Suppressor macrophage treated with lipopolysaccharide for 1 hour (primary cell): ENCODE measurements at places on chromosomes 16 and 17.

DNA sequence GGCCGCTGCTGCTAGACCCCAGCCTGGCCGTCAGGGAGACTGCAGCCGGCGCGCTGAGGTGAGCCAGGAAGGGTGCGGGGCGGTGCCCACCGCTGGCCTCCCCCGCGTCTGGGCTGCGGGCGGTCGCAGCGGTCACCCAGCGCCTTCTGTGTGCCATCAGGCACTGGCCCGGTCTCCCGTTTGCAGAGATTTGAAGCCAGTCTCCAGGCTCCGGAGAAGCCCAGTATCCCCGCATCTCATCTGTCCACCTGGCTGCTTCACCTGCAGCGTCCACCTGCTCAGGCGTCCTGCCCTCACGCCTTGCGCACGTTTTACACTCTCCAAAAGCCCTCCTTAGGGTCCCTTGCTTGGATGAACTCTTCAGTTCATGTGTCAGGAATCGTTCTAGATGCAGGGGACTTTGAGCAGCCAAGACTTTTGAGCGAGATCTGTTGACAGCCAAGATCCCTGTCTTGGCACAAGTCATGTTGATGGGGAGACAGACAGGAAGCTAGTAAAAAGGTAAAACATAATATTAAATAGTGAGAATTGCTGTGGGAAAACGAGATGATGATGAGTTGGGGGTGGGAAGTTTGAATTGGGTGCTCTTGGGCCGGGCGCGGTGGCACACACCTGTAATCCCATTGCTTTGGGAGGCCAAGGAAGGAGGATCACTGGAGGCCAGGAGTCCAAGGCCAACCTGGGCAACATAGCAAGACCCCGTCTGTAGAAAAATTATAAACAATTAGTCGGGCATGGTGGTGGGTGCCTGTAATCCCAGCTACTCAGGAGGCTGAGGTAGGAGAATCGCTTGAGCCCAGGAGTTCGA, 916 bp downstream of the HEATR3 start:
- DNase-seq, result no peak

- no peak for DNase-seq
Observed at GRCh38 chr17:43437756-43438155, 39.0 kb downstream of the ARL4D start.

GRCh38 chr16:70738083-70738977, 52.5 kb upstream of the MTSS2 start:
- DNase-seq, result peak; percentile 41

DNA sequence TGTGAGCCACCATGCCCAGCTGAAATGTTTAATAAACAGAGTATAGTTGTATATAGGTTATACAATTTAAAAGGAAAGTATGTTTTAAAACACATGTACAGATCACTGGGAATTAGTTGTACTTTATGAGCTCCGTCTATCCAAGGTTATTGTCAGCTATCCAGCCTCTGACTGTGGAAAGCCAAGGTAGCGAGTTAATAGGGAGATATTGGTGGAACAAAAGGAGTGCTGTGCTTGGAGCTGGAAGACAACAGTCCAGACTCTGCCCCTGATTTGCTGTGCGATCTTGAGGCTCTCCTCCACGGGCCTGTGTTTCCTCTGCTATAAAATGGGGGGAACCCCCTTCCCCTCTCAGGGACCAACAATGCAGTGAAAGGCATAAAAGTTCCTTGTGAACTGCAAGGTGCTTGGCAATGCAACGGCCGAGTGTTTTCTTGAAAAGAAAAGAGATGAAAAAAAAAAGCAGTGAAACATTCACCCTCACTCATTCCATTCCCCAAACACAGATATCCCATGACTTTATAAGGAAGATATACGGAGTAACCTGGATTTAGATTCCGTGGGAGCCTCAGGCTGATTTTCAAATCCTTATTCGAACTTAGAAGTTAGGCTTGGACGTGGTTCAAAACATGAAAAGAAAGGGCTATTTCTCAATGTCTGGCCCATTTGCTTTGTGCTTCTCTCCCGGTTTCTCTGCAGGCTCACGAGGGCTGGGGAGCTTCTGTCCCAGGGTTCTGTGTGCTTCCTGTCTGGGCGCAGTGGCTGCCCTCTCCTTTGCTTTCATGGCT, 34.1 kb downstream of the CUEDC1 start:
- no peak for DNase-seq

DNA sequence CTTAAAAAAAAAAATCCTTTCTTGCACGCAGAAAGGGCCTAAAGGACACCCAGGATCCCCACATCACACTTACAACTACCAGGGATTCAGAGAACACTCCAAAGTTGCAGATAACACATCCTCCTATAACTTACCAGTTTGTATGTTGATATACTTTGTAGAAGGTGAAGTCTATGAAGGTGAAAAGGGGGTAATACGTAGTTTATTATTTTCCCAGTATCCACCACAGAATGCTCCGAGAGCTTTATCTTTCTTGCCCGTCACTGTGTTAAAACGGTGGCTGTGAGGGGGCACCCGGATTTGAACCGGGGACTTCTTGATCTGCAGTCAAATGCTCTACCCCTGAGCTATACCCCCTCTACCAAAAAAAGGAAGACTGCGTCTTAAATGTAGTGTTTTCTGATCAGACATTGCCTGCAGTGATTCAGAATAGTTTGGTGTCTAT, 7.9 kb upstream of the RPL23 start:
- DNase-seq, result no peak

GRCh38 chr16:82067042-82067803, 32.2 kb downstream of the HSD17B2 start:
- DNase-seq, result no peak
